ENCODE measurements at places on chromosomes 11 and 22. TPM values are rescaled to one million over a fixed set of nuclear protein-coding genes. Genes with fewer than 3 reads are reported as not detected.

DNA sequence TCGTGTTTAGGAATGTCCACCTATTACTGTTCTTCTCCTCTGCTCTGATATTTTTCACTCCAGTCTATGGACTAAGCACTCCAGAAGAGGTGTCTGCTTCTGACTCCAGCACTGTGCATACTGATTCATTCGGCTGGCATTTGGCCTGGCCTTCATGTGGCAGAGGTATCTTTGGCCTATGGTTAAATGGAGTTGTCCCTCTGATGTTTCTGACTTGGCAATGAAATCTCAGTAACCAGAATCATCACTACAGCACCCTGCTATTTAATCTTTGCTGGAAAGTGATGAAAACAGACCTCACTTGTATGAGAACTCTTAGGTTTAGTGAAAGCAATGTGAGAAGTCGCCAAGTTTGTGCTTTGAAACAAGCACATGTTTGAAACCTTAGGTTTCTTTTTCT, 155.2 kb downstream of the MAML2 start:
- peak; percentile 91 for DNase-seq

DNA sequence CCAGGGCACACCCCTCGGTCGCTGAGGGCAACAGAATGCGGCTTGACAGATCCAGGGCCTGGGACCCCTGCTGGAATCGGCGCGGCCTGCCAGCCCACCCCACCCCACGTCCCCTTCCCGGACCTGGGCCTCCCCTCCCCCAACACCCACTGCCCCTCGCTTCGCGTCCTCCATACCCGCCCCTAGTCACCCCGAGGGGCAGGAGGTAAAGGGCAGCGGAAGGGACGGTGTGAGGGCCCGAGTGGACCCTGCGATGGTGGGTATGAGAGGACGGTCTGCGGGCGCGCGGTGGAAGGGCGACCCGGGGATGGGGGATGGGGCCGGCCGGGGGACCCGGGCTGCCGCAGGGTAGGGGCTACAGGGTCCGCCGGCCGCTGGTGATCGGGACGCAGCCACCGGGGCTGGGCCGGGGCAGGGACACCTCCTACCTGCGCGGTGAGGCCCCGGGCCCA, 311 bp downstream of the APBB1 start:
- peak; percentile 63 for DNase-seq

DNA sequence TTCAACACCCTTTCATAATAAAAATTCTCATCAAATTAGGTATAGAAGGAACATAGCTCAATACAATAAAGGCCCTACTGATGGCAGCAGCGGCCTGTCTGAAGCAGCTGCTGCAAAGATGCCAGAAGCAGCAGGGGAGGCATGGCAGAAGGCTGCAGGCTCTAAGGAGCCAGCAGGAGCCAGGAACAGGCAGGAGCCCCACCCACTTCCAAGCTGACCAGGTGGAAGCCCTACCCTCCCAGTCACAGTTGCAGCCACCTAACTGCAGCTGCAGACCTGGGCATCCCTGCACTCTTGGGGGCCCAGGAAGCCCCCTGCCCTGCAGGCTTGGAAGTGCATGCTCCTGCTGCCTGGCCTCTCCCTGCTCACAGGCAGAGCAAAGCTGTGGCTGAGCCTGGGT, 18.2 kb upstream of the OR6A2 start:
- DNase-seq: no peak

DNA sequence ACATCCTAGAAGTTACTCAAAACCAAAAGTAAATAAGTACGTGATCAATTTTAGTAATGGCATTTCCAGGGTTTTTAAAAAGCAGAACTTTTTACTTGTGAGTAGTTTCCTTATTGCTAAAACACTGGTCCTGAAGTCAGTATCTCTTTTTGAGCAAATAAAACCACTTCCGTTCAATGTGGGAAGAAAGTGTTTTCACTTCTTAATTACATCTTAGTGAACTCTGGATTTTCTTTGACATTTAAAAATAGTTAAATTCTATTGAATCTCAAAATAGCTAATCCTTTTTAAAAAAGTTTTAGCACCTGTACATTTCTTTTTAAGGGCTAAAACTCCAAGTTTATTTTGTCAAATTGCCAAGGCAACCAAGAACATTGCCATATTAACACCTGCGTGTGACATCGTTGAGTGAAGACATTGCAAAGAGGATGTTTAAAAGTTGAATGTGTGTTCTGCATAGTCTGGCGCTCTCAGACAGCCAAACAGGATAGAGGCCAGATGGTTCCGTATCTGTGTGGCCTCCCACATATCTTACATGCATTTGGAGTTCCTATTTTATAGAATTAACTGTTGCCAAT, 17.2 kb upstream of the OR5B21 start:
- no peak for DNase-seq

DNA sequence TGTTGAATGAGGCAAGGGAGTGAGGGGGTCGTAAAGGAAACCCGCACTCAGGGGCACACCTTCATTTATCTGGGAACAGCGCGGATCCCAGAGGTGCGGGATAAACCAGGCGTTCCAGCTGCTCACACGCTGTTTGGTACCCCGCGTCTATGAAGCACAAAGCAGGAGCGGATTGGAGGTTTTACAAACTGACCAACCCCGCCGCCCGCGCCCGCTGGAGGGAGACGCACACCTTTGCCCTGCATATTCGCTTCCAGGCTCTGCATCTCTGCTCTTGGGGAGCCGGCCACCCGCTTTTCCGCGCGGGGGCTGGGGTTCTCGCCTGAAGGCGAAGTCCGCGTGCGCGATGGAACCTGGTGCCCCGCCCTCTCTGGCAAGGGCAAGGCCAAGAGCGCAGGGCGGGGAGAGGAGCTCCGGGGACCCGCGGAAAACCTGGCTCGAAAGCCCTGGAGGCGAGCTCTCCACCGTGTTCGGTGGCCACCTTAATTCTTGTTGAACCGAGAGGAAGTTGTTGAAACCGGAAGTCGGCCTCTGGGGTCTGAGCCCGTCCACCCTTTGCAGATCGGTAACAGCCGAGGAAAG, 6.8 kb upstream of the ALX4 start:
- DNase-seq: no peak

GRCh38 chr22:23715806-23716375, 25.1 kb downstream of the RGL4 start:
- no peak for DNase-seq

DNA sequence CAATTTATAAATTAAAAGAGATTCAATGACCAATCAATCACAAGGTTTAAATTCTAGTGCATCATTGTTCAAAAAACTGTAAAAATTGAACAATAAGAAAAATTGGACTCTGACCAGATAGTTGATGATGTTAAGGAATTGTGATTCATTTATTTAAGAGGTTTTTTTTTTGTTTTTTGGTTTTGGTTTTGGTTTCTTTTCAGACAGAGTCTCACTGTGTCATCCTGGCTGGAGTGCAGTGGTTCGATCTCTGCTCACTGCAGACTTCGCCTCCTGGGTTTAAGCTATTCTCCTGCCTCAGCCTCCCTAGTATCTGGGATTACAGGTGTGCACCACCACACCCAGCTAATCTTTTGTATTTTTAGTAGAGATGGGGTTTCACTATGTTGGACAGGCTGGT, 17.1 kb upstream of the EIF3M start:
- DNase-seq: no peak

- no peak for DNase-seq
Observed at GRCh38 chr11:63882555-63883242, 34.3 kb downstream of the RCOR2 start.

GRCh38 chr22:37163575-37164504, 14.1 kb upstream of the IL2RB start:
- no peak for DNase-seq

DNA sequence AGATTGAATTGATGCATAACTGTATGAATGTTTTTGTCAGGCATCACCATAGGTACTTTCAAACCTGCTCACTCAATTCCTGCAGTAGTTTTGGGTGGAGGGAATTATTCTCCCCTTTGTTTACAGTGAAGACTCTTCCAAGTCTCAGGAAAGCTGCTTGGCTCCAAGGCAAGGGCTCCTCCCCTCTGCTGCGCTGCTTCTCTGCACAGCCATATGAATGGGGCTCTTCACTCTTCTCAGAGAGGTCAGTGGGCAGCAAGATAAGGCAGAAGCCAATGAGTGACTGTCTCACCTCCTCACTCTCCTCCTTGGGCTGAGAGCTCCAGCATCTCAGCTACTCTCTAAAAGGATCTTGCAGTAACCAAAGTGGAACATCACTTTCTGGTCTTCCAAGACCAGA, 165.7 kb upstream of the TTC12 start:
- DNase-seq: no peak

DNA sequence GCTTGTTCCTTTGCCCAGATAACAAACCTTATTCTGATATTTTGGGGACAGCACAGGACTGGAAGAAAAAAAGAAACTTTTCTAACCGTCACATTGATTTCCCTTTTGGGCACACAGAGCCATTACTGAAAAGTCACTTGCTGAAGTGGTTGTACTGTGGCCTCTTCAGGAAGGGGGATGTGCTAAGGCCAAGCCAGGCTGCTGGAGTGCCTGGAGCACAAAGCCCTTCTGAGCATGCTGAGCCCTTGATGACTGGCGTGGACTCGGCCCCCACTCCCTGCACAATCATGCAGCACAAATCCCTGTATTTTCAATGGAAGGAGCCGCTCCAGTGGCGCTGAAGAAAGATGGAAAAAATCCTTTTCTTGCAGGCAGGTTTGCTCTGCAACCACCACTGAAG, 164.2 kb downstream of the NTM start:
- DNase-seq: no peak

GRCh38 chr22:47203554-47203991, 441.1 kb downstream of the TBC1D22A start:
- DNase-seq: no peak

DNA sequence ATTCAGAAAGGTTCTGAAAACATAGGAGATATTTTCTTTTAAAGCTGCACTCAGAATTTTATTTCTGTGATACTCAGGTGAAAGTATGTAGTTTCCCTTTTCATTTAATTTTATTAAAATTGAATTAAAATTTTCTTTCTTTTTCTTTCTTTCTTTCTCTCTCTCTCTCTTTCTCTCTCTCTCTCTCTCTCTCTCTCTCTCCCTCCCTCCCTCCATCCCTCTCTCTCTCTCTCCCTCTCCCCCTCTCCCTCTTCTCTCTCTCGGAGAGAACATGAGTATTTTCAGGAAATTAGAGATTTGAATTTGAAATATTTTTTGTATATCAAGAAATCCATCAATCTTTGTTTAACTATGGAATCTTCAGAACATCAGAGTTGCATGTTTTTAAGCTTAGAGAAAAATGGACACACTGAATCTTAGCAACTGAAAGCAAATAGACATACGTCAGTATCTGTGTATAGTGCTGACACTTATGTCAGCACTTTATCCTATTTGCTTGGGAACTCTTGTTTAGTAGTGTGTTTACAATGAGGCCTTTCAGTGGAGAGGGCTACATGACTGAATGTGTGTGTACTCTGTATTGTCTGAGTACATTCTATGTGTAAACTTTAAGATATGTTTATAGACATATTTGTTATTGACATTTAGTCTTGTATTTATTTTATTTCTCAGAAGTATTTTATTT, 44.5 kb downstream of the PDE3B start:
- DNase-seq: no peak

GRCh38 chr11:85590848-85591483, 36.2 kb downstream of the DLG2 start:
- DNase-seq: peak; percentile 33

DNA sequence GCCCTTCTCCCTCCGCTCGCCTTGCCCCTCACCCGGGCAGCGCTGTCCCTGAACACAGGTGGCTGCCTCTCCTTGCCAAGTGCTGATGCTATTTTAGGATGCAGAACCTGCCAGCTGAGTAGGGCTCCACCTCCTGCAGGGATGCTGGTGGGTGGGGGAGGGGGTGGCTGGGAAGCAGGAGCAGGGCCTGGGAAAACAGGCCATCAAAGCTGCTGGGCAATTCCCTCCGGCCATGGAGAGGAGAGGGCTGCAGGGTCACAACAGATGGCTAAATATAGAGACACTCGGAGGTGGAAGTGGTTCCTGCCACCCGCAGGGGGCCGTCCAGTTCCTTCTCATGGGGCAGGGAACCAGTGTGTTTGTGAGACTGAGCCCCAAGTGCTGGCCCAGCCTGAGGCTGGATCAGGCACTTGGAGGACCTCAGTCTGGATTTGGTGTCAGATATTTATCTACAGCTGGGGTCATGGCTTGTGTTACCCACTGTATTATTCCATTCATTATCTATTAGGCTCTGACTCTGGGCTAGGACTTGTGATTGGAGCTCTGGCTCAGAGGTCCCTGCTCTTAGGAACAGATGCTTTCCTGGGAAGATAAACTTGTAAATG, 59.6 kb downstream of the LRRC32 start:
- DNase-seq: peak; percentile 94

GRCh38 chr11:134226806-134227325, 2.4 kb downstream of the VPS26B start:
- peak; percentile 18 for DNase-seq

DNA sequence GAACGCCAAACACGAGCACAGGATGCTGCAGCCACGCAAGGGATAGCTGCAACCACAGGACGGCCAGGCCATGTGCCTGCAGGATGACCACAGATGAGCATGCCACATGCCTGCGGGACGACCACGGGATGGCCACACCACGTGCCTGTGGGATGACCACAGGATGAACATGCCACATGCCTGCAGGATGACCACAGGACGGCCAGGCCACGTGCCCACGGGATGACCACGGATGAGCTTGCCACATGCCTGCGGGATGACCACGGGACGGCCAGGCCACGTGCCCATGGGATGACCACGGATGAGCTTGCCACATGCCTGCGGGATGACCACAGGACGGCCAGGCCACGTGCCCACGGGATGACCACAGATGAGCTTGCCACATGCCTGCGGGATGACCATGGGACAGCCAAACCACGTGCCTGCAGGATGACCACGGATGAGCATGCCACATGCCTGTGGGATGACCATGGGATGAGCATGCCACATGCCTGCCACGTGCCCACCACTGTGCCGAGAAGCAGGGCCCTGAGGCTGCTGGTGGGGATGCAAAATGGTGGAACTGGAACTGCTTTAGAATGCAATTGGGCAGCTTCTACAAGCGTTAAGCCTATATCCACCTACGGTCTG, 12.8 kb upstream of the MOB2 start:
- DNase-seq: no peak

OR10D3 gene
- not detected for total RNA-seq

DEFB131B gene
- total RNA-seq: not detected

ACTN3 gene
- total RNA-seq: 189 TPM

CASP5 gene
- not detected for total RNA-seq

GLB1L2 gene
- 2.0 TPM for total RNA-seq

CD3D gene
- total RNA-seq: not detected

PATE4 gene
- not detected for total RNA-seq

MS4A12 gene
- not detected for total RNA-seq

HPS5 gene
- 7.3 TPM for total RNA-seq

SLC29A2 gene
- total RNA-seq: 30.2 TPM
